ENCODE measurements at places on chromosomes 5 and 9. TPM values are rescaled to one million over a fixed set of nuclear protein-coding genes. Genes with fewer than 3 reads are reported as not detected.

The MARCOL gene
- not detected for total RNA-seq

The EFNA5 gene
- total RNA-seq = 6.5 TPM

The KCNV2 gene
- total RNA-seq = not detected

The PPIC gene
- total RNA-seq = 7.6 TPM

The CEP78 gene
- total RNA-seq = 27.6 TPM

The PCDHGA12 gene
- 28.0 TPM for total RNA-seq

The RORB gene
- 0.15 TPM for total RNA-seq

The ACOT12 gene
- 1.1 TPM for total RNA-seq

The FBP2 gene
- total RNA-seq = not detected

Data from melanocyte of skin (primary cell).